AG04449 (cell line): ENCODE measurements at places on chromosomes 7 and 10.

DNA sequence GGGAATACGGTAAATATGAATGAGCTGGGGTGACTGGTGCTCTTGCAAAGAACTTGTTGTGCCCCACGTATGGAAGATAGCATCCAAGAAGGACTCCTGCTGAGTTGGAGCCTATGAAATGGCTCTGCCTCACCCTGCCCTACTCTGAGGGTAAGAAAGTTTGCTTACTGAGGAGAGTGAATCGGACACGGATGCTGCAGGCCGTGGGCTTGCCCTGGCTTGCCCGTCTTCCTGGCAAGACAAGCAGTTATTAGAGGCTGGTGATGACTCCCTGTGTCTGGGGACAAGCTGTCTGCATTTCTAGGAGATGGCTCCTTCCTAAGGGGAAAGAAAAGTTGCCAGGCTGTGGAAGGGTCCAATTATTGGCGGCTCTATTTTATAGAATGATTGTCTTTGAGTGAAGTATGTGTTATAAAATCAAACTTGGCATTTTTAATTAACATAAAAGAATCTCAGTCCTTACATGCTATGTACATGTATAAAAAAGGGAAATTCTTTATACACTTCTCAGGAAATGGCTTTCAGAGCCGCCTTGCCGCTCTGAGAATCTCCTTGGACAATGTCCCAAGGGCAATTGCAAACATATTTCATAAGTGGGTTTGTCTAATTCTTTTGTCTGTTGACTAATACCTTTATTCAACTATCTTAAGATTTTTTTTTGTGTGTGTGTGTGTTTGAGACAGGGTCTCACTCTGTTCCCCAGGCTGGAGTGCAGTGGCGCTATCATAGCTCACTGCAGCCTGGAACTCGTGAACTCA, 64.6 kb downstream of the CYP26A1 start:
- DNase-seq, result no peak

DNA sequence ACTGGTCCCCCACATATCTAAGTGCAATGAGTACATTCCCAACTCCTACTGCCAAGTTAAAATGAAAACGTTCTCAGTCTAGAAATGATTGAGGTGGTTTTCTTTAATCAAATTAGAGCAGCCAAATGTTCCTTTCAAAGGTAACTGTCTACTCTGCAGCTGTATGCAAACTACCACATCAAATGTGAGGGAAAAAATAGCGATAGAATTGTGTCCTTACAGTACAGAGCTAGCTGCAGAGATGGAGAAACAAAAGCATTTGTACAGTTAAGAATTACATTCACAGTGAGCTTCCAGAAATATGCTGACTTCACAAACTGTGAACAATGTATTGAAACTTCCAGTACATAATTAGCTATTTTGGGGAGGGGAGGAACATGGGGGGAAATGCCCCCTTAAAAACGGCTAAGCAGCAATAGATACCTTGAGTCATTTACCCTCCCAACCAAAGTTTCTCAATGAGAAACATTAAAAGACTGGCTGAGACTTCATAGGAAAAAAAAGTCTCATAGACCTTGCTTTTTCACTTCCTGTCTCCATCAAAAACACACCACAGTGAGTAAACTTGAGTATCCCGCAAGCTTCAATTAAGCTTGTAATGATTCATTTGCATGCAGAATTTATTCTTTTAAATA, 22.9 kb downstream of the CDK6 start:
- DNase-seq, result no peak

GRCh38 chr7:25930492-25931048, 221.4 kb upstream of the NFE2L3 start:
- no peak for DNase-seq

DNA sequence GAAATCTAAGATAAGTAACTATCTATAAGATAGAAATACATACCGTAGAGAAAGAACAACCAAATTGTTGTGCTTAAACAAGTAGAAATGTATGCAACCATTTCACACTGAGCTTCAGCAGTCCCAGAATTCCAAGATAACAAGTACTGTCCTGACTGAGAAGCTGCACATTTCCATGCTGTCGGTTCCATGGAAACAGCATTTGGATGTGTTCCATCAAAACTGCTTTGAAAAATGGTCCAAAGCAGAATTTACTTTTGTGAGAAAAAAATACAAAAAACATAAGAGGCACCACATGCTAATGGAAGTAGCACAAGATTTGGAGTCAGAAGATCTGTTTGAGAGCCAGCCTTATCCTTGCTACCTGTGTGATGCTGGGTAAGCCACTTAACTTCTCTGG, 92.6 kb downstream of the MTERF1 start:
- DNase-seq, result no peak

DNA sequence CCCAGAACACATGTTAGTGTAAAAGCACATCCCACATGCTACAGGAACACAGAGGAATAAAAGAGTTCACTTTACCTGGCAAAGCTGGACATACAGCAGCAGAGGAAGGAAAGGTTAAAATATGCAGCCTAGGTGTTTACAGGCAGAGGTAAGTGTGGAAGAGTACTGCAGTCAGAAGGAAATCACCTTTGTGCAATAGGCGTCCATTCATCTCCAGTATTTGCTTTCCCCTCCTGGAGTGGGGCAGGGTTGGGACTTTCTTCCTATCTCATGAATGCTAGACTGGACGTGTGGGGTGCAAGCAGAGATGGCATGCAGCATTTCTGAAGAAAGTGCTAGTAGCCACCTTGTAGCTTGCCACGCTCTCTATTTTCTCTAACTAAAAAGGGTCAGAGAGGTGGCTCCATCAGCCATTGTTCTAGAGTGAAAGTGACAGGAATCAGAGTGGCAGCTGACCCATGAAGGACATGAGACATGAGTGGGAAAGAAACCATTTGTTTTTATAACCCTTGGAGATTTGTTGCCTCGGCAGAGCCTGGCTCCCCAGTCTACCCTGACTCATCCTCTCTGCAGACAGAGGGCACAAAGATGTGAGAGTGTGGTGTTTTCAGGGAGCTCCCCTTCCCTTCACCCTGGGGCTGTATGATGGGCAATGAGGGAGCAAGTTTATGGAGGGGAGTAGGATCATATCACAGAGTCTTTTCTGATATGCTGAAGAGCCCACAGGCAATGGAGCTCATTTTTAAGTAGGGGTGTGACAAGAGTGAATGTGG, 101.2 kb upstream of the SEC61G start:
- no peak for DNase-seq

DNA sequence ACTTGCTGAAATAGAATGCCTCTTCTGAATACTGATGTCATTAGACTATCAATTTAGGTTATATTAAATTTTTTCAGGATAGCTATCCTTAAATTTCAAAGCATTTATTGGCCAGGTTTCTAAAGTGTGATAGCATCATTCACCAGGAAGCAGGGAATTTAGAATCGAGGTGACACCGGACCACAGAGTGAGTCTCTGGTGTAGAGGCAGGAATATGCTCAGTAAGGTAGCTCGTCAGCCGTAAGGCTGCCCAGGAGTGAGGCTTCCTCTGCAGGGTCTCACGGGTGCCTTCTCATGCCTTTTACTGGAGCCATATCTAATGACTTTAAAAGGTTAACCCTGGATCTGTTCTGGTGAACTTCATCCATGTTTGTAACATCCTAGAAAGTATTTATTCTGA, 170.8 kb upstream of the KLF14 start:
- DNase-seq, result no peak

- DNase-seq, result no peak
Measured at GRCh38 chr7:1516586-1517251, 12.5 kb upstream of the INTS1 start.

DNA sequence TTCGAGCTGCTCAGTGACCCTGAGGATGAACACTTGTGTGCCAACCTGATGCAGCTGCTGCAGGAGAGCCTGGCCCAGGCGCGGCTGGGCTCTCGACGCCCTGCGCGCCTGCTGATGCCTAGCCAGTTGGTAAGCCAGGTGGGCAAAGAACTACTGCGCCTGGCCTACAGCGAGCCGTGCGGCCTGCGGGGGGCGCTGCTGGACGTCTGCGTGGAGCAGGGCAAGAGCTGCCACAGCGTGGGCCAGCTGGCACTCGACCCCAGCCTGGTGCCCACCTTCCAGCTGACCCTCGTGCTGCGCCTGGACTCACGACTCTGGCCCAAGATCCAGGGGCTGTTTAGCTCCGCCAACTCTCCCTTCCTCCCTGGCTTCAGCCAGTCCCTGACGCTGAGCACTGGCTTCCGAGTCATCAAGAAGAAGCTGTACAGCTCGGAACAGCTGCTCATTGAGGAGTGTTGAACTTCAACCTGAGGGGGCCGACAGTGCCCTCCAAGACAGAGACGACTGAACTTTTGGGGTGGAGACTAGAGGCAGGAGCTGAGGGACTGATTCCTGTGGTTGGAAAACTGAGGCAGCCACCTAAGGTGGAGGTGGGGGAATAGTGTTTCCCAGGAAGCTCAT, 1.1 kb downstream of the DDIT4 start:
- no peak for DNase-seq
